Fibroblast of upper back skin (primary cell): ENCODE measurements at places on chromosomes 2 and 18.

DNA sequence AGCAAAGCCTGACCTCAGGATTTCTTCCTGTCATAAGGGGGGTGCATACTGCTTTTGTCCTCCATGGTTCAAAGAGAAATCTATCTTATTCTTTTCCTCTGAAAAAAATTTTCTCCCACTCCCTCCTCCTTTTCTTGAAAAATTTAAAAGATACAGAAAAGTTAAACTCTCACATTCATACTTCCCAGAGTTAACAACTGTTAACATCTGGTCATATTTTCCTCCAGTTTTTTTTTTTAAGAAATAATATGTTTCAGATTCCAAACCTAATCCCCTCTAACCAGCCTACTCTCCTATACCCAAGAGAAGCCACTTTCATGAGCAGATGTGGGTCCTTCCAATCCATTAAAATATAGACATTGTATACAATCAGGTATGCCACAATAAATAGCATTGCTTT is 378.9 kb upstream of the HNRNPA3 start:
- DNase-seq, result no peak

DNA sequence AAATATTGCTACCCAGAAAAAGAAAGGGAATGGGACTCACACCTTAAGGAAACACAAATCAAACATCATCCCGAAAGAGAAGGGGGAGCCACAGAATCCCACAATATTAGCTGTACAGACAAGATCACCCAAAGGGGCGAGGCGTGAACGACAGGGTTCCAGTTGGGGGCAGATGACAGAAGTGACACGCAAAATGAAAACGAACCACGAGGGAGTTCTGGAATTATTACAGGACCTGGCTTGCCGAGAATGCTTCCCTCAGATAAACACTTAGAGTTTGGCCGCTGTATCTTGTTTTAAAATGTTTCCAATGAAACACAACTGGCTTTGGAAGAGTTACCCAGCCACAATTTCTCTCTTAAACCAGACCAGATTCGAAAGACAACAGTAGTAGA is 60.4 kb downstream of the C2orf76 start:
- DNase-seq, result no peak

- DNase-seq, result peak; percentile 13
Measured at GRCh38 chr2:23199115-23199918, 185.7 kb upstream of the KLHL29 start.

DNA sequence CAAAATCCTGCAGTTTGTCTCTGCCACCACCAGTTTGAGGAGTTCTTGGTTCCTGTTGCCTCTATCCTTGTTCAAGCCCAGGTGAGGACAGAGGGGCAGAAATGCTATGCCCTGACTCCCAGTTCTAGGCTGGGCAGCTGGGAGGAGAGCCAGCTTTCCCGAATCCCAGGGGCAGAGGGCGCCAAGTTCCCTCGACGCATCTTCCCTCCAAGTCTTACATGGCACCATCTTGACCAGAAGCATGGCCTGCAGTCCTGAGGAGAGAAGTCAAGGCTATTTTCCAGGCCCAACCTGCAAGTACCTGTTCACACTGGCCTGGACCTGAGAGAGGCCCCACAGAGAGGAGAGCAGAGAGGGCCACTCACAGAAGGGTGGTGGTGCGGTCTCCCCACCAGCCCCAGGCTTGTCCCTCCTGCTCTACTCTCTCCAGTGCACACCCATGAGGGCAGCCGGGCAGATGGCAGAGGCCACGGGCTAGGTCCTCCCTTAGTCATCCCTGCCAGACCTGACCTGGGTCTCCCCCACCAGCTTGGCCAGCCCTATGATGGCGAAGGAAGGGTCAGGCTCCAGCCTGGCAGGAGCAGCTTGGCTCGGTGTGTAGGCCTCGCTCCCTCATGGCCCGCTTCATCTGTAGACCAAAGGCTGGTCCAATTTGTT is 115.7 kb upstream of the MSTN start:
- DNase-seq, result no peak

DNA sequence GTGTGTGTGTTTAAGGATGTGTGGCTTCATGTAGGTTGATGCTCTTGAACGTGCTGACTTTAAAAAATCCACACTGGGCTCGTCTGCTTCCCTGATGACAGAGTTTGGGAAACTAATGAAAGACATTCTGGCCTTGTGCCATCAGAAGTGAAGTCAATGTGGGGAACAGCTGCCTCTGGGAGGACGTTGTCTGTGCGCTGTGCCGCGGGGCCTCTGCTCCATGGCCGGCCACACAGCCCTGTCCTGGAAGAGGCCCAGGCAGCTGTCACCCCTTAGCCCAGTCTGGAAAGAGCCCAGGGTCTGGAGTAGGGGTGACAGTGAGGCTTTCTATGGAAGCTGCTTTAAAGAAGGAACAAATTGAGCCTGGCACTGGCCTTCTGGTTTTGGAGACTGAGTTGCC is 155.8 kb downstream of the SH3RF3 start:
- peak; percentile 79 for DNase-seq

DNA sequence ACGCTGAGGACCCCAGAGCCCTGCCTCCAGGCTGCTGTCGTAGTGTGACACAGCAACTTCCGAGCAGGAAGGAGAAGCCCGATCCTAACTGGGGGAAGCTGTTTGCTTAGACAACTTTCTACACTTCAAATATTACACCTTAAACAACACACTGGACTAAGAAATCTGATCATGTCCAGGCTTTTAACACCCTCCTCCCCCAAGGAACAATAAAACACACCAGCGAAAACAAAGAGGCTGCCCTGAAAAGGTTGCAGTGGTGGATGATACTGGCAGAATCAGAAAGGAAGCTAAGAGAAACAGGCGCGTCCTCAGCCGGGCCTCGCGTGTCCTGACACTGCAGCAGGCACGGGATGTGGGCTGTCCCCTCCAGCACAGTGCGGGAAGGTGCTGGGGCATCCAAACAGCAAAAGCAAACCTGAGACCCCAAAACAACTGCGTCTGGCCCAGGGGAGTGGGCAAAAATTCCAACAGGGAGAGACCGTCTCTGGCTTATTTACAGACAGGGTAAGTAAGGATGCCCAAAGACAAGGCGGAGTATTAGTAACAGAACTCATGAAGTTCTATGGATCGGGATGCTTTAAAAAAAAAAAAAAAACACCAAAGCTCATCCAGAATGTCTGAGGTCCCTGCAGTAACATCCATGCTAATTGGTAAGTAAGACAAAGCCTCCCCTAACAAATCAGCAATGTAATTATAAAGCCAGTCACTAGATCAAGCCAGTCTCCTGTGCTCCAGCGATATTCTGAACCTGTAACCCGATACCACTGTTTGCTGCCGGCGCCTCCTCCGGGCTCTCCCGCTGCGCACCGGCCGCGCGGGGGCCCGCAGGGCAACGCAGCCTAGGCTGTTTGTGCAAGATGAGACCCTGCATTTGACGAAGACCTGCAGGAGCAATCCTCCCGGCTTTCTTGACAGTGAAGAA is 9.0 kb downstream of the SERTAD2 start:
- DNase-seq, result peak; percentile 74

GRCh38 chr2:61605245-61605644 is 67.1 kb upstream of the XPO1 start:
- DNase-seq, result no peak

DNA sequence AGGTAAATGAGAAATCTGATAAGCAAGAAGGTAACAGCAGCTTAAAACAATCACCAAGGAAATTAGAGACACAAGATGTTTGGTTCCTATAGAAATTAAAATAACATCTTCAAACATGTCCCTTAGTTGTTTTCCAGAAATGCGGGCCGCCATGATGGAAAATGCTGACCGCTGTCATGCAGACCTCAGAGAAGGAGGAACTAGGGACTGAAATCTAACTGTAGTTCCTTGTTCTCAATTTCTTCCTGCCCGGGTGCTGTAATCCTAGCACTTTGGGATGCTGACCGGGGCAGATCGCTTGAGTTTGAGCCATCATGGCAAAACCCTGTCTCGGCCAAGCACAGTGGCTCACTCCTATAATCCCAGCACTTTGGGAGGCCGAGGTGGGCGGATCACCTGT is 51.1 kb downstream of the TEX51 start:
- DNase-seq, result no peak
